ENCODE measurements at places on chromosomes 2 and 18. TPM values are rescaled to one million over a fixed set of nuclear protein-coding genes. Genes with fewer than 3 reads are reported as not detected.

The XRCC5 gene
- total RNA-seq: 220 TPM

The MOGAT1 gene
- total RNA-seq: not detected

The SERPINB4 gene
- not detected for total RNA-seq

The NEU4 gene
- under 0.01 TPM for total RNA-seq

The TGFA gene
- total RNA-seq: 7.2 TPM

The ACVR1C gene
- total RNA-seq: under 0.01 TPM

The CCDC178 gene
- total RNA-seq: not detected

The GREB1 gene
- total RNA-seq: 0.51 TPM

The SLC9A2 gene
- total RNA-seq: 0.13 TPM

The ASIC4 gene
- total RNA-seq: not detected

The MYCN gene
- 1.1 TPM for total RNA-seq

The VAPA gene
- total RNA-seq: 87.1 TPM

The ASB18 gene
- total RNA-seq: not detected

All from mesangial cell (primary cell).